ENCODE measurements at places on chromosomes 5 and 9. TPM values are rescaled to one million over a fixed set of nuclear protein-coding genes. Genes with fewer than 3 reads are reported as not detected.

The QRFP gene
- total RNA-seq, result not detected

The HMCN2 gene
- total RNA-seq, result 0.06 TPM

The IFNA2 gene
- total RNA-seq, result not detected

The BARHL1 gene
- not detected for total RNA-seq

The SLC4A9 gene
- not detected for total RNA-seq

The ALDH1A1 gene
- total RNA-seq, result 5,173 TPM

The PDCD1LG2 gene
- 0.46 TPM for total RNA-seq

The WHRN gene
- 6.9 TPM for total RNA-seq

The GPRIN1 gene
- total RNA-seq, result 7.1 TPM

The CAMSAP1 gene
- total RNA-seq, result 21.2 TPM

The AK8 gene
- total RNA-seq, result 1.4 TPM

The ARSI gene
- total RNA-seq, result 47.8 TPM

The PCDHB11 gene
- 0.05 TPM for total RNA-seq

The SPINK13 gene
- not detected for total RNA-seq

The RNF44 gene
- 36.8 TPM for total RNA-seq

The PCDHA1 gene
- 0.10 TPM for total RNA-seq

The SPATA24 gene
- 5.2 TPM for total RNA-seq

The TRIM14 gene
- total RNA-seq, result 13.2 TPM

The STXBP1 gene
- total RNA-seq, result 16.4 TPM

The MTRR gene
- total RNA-seq, result 35.8 TPM

The GABRP gene
- total RNA-seq, result not detected

The CYLC2 gene
- not detected for total RNA-seq

The DND1 gene
- total RNA-seq, result 0.92 TPM

The HEMGN gene
- not detected for total RNA-seq

The SLU7 gene
- total RNA-seq, result 37.2 TPM

The FGF10 gene
- total RNA-seq, result not detected

The FCN2 gene
- total RNA-seq, result not detected

The TNFSF8 gene
- not detected for total RNA-seq

The MED10 gene
- 77.8 TPM for total RNA-seq

The SPTLC1 gene
- 63.2 TPM for total RNA-seq

The PTCD2 gene
- total RNA-seq, result 10.2 TPM

The RAB24 gene
- total RNA-seq, result 28.2 TPM

The SIT1 gene
- not detected for total RNA-seq

The CDKN2B gene
- total RNA-seq, result not detected

The FABP6 gene
- 0.99 TPM for total RNA-seq

The C1QTNF3 gene
- total RNA-seq, result 0.53 TPM

The SARDH gene
- total RNA-seq, result 0.10 TPM

The ARL15 gene
- total RNA-seq, result 3.5 TPM

The DTWD2 gene
- total RNA-seq, result 1.8 TPM

The C5orf52 gene
- total RNA-seq, result not detected

The SMIM33 gene
- total RNA-seq, result not detected

The NPR3 gene
- 20.8 TPM for total RNA-seq

The INPP5E gene
- 12.6 TPM for total RNA-seq

The AK1 gene
- 73.5 TPM for total RNA-seq

The CNTLN gene
- 4.5 TPM for total RNA-seq

The ISL1 gene
- total RNA-seq, result not detected

The NEURL1B gene
- total RNA-seq, result 3.3 TPM

The BHMT gene
- total RNA-seq, result not detected

The MSX2 gene
- 5.2 TPM for total RNA-seq

The ADAMTSL2 gene
- total RNA-seq, result not detected

The SLCO6A1 gene
- not detected for total RNA-seq

The GPX8 gene
- total RNA-seq, result 36.3 TPM

The FOXD4L4 gene
- not detected for total RNA-seq

The SCGB3A2 gene
- total RNA-seq, result not detected

The LCP2 gene
- total RNA-seq, result not detected

The AFAP1L1 gene
- total RNA-seq, result 8.1 TPM

The HRCT1 gene
- 0.38 TPM for total RNA-seq

The DNAI1 gene
- 0.08 TPM for total RNA-seq
